C1 segment of cervical spinal cord (tissue), 14 donors: ENCODE measurements at places on chromosomes 1 and 21.

DNA sequence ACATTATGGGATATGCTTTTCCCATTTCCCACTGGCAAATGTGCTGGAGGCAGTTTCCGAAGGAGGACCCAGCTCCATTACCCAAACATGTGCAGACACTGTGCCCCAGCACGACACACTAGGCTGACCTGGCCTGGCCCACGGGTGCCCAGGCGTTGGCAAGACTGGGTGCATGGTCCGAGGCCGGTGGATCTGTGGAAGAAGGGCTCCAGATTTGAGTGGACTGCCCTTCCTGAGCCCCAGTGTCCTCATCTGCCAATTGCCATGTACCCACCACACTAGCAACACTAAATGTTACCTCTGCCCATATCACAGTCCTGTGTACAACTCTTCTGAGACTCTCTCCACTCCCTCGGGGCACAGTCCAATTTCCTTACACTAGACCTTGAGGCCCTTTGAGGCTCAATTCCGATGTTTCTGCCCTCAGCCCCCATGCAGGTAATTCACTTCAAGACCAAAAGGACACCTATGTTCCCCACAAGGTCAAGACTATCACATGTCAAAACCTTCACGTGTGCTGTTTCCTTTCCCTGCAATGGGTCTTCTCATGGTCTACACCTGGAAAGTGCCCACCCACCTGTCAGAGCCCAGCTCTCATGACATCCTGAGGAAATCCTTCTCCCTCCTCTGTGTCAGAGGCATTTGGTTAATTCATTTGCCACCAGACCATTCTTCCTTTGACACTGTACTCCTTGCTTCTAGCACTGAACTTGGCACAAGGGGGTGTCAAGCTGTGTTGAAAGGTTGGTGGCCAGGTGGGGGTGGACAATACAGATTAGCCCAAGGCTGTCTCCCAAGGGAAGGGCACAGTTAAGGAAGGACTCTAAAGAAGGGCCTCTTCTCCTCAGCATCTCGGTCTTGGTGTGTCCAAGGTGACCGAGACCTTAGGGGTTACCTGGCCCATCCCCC is 124.9 kb downstream of the DMRTB1 start:
- DNase-seq: no peak

DNA sequence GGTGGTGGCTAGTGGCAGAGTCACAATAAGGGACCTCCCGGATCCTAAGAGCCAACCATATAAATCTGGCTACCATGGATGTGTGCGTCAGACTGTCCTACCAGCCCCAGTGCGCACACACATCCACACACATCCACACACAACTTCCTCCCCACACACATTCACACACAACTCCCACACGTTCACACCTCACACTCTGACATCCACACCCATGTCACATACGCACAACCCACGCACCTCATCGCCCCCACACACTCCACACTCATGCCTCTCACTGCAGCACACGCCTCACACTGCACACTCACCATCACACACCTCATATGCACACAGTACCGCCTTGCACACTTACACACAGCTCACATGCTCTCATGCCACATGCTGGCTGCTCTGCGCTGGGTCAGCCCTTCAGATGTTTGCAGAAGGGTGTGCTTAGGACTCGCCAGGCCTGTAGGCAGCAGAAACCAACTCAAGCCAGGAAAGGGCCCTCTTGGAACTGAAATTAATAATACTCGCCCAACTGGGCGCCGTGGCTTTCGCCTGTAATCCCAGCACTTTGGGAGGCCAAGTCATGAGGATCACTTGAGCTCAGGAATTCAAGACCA is 3.0 kb downstream of the LDLRAD2 start:
- DNase-seq: no peak

DNA sequence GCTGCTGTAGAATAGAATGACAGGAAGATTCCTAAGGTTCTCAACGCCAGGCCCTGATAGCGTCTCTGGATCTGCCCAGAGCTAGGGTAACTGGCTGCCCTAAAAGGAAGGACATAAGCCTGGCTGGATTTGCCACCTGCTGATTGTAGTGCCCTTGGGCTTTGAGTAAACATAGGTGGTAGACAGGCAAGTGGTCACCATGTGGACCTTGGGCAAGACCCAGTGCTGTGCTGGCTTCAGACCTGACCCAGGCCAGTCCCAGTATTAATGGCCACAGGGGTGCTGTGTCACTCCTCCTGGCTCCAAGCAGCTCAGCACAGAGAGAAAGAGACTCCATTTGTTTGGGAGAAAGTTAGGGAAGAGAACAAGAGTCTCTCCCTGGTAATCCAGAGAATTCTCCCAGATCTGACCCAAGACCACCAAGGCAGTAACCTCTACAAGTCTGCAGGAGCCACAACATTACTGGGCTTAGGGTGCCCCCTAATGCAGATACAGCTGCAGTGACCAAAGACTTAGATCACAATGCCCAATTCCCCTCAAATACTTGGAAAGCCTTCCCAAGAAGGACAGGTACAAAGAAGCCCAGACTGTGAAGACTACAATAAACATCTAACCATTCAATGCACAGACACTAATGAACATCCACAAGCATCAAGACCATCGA is 44.5 kb downstream of the PHTF1 start:
- no peak for DNase-seq

- no peak for DNase-seq
These were observed 110.5 kb upstream of the USH2A start for GRCh38 chr1:216533776-216534175.

GRCh38 chr1:53945183-53945432 is 391 bp downstream of the IFT25 start:
- DNase-seq: no peak

GRCh38 chr1:59061876-59062275 is 235.0 kb upstream of the FGGY start:
- DNase-seq: no peak

GRCh38 chr1:169461390-169462000 is 24.2 kb downstream of the SLC19A2 start:
- DNase-seq: no peak

- no peak for DNase-seq
These were observed 10.4 kb downstream of the SAMSN1 start for GRCh38 chr21:14535702-14536101.

GRCh38 chr1:52268372-52268771 is 97.6 kb downstream of the CC2D1B start:
- peak; percentile 0 for DNase-seq

DNA sequence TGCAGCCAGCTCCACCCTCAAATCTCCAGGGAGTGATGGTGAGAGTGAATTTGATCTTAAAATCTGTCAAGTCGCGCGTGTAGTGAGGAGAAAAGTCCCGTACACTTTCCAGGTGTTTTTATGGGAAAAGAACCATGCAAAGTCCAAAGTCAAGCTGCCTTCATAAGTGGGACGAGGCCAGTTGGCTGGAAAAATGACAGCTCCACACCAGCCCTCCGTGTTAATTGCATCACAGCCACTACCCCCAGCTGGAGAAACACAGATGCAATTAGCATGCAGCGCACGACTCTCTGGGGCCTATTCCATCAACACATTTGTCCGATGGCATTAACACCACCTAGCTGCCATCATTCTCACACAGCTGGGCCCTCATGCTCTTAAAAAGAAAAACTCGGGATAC is 68.4 kb downstream of the KLHDC7A start:
- no peak for DNase-seq

DNA sequence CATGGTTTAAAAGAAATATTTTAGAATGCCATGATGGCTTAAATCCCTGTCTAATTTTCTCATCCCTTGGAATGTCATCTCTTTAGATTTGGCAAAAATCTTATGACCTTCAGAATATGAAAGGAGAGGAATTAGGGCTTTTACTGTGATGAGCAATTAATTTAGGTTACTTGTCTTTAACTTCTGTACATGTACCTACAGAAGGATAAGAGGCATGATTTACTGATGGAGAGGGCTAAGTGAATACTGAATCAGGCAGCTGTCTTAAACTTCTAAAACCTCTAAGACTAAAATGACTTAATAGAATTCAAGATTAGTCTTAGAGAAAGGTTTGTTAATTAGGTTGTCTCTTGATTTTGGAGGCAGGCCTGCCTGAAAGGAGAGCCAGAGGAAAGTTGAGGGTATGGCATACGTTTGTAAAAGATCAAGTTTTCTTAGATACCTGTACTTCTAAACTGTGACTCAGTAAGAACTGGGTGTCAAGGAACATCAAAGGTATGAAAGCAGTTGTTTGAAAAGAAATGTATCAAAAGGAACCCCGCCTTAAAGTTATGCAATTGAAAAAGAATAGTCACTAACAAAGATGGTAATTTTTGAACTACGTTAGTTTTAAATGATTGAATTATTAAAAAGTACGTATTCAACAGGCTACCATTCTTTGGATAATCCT is 12.5 kb downstream of the MACO1 start:
- DNase-seq: no peak

DNA sequence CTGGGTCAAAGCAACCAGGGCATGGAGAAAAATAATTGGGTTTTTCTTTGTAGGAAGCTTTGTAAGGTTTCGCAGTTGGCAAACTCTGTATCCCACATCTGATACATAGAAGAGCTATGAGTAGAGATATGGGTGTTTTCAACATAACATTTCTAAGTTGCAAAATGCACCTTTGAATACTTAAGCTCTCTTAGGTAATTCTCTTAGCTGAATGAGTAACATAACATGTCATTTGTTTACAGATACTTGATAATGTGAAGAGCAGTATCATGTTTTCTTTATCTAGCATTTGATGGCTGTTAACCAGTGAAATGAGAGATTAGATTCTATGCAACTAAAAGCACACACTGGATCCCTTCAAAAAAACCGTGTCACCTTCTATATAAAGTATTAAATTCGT is 21.6 kb downstream of the RAVER2 start:
- DNase-seq: no peak

DNA sequence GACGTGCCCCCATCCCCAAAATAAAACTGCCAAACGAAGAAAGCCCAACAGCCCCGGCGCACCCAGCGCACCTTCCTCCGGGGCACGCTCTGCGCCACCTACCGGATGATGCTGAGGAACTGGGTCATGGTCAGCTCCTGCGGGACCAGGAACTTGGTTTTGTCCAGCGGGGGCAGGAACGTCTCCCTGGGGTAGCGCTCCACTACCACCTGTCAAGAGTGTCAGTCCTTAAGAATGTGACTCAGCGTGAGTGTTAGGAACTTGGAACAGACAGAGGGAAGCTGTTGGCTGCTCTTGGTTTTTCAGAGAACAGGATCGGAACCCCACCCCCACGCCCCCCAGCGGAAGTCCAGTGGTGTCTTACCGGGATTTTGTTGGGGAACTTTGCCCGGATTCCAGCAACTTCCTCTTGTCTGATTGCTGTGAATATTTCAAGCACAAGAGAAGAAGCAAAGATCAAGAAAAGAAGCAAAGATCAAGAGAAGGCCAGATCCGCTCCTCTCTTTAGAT is 431 bp downstream of the MAP1LC3C start:
- DNase-seq: no peak

DNA sequence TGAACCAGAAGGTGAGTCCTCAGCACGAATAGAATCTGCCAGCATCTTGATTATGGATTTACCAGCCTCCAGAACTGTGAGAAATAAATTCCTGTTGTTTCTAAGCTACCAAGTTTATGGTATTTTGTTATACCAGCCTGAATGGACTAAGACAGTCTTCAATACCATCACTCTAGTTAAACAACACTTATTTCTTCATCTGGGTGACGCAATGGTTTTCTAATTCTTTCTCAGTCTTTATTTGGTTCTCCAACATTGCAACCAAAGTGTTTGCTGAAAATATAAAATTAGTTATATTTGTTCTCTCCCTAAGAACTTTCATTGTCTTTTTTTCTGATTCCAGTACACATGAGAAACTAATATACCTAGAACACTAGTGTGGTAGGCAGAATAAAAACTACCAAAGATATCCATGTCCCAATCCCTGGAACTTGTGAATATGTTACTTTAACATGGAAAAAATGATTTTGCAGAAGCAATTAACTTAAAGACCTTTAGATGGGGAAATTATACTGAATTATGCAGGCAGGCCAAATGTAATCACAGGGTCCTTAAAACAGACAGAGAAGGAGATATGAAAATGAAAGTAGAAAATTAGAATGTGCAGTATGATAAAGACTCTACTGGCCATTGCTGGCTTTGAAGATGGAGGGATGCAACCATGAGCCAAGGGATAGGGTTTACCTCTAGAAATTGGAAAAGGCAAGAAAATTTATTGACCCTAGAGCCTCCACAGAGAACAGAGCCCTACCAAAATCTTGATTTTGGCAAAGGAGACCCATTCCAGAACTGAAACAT is 1115.1 kb downstream of the PLA2G4A start:
- no peak for DNase-seq

DNA sequence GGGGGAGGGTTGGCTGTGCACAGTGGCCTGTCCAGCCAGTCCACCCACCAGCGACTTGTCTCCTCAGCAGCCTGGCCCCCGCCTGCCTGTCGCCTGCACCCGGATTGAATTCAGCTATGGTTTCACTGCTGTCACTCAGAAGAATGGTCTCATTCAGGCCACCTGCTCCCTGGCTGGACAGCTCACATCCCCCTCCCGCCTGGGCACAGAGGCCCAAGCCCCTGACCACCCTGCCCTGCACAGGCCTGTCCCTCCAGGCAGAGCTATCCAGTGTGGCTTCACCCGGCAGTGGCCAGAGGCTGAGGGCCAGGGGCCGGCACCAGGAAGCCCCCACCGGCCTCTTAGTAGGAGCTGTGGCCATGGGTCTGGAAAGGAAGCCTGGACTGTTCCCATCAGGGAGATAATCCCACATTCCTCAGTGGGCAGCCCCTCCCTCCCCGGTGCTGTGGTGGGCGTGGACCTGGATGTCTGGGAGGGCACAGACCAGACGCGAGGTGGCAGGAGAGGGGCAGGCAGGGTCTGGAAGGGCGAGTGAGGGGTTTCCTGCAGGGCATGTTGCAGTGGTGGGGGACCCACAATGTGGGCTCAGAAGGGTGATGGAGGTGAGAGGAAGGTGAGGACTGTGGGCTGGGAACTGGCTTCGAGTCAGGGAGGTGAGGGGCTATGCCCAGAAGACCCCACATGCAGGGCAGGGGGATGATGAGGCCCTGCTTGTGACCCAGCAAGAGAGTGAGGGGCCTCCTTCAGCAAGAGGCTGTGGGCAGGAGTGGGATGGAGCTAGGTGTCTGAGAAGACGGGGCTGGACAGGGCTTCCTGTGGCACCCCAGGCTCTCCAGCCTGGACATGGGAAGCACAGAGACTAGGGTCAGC is 30.4 kb downstream of the WNT9A start:
- no peak for DNase-seq

DNA sequence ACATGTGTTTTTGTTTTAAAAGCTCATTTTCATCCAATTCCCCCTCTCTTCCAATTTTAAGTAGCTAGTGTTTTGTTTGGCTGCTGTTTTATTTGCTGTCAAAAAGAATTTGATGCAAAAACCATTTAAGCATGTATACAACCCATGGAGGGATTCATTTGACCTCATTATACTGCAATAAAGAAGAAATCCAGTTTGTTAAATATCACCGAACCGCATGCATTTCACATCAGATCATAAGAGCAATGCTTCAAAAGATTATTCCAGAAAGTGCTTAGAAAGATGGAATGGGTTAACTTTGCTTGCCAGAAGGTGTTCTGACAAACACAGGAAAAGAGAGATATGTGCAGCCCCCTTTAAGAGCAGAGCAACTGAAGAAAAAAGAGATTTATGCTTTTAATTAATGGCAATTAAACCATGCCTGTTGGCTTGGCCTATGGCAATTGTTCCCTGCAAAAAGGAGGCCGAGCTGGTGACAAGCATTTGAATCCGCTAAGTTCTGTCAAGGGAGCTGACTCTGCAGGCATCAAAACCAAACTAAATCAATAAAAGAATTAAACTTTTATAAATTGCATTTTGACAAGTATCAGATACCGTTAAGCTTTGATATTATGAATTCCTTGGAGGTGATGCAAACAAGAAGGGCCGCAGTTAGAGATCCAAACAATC is 14.4 kb upstream of the BARHL2 start:
- no peak for DNase-seq
